Smooth muscle cell of trachea (primary cell): ENCODE measurements at places on chromosomes 12 and 14. TPM values are rescaled to one million over a fixed set of nuclear protein-coding genes. Genes with fewer than 3 reads are reported as not detected.

Gene CMTM5
- 0.44 and 0.50 TPM in 2 replicates for total RNA-seq

Gene RHEBL1
- 0.15 TPM in 1 of 2 replicates, not detected in the other for total RNA-seq

Gene STAC3
- 1.3 TPM in 1 of 2 replicates, not detected in the other for total RNA-seq

Gene MYO1H
- total RNA-seq, result not detected in 2 replicates

Gene KRT86
- total RNA-seq, result not detected in 2 replicates

Gene GON7
- 6.3 and 14.7 TPM in 2 replicates for total RNA-seq

Gene NGB
- total RNA-seq, result not detected in 2 replicates

Gene TSPAN9
- total RNA-seq, result 14.5 and 42.2 TPM in 2 replicates

Gene KCNH3
- total RNA-seq, result under 0.01 and 0.33 TPM in 2 replicates

Gene AKAP3
- 2.6 and 3.6 TPM in 2 replicates for total RNA-seq

Gene CYP46A1
- 0.29 and 0.99 TPM in 2 replicates for total RNA-seq

Gene TAS2R50
- total RNA-seq, result 2.3 and 6.8 TPM in 2 replicates

Gene FZD10
- total RNA-seq, result not detected in 2 replicates

Gene PEX5
- total RNA-seq, result 33.9 and 44.8 TPM in 2 replicates

Gene MAP3K12
- total RNA-seq, result 43.6 and 61.9 TPM in 2 replicates

Gene ARF6
- total RNA-seq, result 63.0 and 80.3 TPM in 2 replicates

Gene LRRC43
- total RNA-seq, result 1.0 and 3.3 TPM in 2 replicates

Gene RNASE3
- total RNA-seq, result not detected in 2 replicates

Gene IFNG-AS1
- not detected in 2 replicates for total RNA-seq

Gene CCND2
- total RNA-seq, result 48.0 and 137 TPM in 2 replicates

Gene MYBPC1
- not detected in 2 replicates for total RNA-seq

Gene PZP
- not detected in 2 replicates for total RNA-seq

Gene ASB2
- 0.50 and 1.2 TPM in 2 replicates for total RNA-seq

Gene ERC1
- total RNA-seq, result 33.4 and 54.0 TPM in 2 replicates
